ENCODE measurements at places on chromosomes 1 and 21.

DNA sequence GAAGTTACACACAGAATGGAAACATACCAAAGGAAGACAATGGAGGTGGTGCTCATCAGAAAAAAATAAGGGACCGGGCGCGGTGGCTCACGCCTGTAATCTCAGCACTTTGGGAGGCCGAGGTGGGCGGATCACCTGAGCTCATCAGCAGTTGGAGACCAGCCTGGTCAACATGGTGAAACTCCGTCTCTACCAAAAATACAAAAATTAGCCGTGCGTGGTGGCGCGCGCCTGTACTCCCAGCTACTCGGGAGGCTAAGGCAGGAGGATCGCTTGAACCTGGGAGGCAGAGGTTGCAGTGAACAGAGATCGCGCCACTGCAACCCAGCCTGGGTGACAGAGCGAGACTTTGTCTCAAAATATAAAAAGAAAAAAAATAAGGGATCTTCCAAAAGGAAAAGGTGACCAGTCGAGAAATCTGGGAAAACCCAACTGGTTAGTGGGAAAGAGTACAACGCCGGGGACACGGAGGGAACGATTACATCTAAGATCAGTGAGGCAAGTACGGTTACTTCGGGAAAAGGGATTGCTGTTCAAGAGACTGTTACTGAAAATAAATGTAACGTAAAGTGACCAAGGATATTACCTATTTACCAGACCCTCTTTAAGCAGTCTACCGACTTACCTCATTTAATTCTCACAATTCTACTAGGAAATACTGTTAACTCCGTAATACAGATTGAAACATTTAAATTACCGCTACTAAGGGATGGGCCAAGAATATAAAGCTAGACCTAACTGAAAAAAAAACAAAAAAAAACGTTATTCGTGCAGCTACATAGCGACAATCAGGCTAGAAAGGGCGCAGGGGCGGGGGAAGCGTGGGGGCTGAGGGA, 822 bp downstream of the CCT3 start:
- DNase-seq: no peak

DNA sequence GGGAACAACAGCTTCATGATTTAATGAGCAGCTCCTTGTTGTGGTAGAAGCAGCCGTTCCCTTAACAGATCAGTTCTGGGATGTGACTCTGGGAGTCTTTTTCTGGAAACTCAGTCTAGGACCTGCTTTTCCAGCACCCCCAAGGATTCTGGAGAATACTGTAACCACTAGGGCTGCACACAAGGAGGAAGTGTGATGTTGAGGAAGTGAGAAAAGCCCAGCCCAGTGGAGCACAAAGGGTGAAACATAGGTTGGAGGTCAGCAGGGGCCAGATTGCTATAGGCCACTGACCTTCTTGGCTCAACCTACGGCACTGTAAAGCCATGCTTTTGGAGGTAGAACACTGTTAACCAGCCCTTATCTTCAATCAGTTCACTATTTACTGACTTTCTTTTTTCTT, 10.1 kb upstream of the PLA2G5 start:
- DNase-seq: no peak

DNA sequence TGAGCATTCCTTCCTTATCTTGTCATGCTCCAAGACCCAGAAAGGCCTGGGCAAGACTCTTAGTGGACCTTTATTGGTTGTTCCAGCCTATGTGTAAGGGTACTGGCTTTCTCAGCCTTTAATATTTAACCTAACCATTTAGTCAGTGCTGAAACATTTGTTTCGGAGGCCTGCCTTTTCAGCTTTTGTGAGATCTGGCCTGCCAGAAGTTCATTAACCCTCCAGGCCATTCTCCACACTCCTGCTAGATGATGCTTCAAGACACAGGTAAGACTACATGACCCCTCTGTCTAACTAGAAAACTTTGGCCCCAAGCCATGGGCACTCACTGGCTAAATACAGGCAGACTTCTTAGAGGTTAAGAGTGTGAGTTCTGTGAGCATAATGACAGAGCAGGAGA, 138.4 kb upstream of the ZP4 start:
- no peak for DNase-seq

GRCh38 chr1:227343727-227344551, 25.6 kb upstream of the CDC42BPA start:
- DNase-seq: no peak

DNA sequence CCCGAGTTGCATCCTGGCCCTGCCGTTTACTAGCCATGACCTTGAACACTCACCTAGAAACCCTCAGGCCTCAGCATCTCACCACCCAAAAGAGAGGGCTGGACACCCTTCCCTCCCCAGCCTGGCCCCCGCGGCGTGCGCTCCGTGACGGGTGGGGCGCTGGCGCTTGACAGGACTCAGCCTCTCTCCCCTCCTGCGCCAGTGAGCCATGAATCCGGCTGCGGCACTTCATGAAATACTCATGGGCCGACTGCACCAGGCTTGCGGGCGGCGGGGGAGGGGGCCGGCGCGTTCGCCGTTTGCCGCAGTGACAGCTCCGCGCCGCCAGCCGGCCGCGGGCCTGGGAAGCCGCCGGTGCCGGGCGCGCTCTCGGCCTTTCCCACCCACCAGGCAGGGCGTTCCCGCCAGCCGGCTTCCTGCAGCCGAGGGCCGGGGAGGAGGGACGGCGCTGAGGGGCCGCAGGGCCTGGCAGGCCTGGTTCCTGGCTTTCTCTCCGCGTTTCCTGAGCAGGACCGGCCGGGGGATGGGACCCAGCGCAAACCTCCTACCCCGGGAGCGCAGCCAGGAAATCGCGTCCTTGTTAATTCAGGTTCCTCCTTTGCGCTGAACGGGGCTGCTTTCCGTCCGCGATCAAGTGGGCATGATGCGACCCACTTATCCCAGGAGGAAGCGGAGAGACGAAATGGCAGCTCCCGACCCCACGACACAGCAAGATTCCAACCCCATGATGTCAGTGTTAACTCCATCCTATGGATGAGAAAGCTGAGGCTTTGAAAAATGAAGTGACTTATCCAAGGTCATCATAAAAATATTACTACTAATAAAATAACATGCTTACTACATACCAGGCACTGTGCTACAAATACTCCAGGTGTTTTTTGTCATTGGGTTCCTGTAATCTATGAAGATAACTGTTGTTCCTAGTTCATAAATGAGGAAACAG, 9.1 kb upstream of the LUZP1 start:
- peak; percentile 52 for DNase-seq

DNA sequence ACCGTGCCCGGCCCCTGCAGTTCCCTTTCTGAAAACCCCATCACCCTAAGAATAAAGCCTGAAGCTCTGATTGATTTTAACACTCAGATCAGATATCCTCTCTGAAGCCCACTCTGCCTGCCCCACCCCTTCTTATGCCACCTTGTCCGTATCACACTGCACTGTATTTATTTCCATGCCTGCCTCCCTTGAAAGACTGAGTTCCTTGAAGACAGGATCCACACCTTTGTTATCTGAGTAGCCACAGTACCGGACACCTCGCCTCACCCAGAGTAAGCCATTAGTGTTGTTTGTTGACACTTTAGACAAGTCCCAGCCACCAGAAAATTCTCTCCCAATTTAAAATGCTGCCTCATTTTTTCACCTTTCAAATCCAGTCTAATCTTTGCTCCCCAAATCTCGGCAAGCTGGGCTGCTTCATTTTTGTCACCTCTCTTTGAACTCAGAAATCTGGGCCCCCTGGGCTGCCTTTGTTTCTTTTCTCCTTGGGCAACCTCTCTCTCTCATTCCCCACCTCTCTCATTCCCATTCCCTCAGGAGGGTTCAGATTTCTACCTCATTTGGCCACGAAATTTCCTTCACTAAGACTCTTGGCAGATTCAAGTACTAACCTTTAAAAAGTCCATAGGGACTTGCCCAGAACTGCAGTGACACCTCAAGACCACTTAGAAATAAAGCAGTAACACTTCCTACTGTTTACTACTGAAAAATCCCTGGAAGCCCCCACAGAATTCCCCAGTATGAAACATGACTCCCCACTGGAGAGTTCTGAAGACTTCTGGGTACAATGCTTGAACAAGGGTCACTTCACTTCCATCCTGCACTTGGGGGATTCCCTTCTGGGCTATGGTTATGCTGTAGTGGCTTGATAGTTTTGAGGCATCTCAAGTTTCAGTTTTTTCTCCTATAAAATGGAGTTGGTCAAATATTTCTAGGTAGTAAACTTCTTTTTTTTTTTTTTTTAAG, 8.7 kb upstream of the PPP1R15B start:
- DNase-seq: no peak

DNA sequence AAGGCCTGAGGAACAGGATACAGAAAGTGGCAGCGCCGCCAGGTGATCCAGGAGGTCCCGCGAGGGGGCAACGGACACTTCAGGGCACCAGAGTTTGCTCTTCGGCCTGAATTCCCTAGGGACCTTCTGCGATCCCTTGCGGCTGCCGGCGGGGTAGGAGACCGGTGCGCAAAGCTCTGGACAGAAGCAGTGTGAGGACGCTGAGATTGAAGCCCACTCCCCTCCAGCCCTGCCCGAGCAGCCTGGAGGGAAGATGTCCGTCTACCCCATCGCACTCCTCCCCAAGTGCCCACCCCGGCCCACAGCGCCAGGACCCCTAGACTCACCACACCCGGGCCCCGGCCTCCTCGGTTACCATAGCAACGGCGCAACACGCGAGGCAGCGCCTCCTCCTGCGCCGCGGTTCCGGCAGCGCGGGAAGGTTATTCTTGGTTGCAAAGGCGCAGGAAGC, at the start of gene ANKRD45:
ANKRD45 (minus strand) TSS at position 361 of the 451 bp plus-strand sequence. CDS start 10,433 bp downstream, outside the sequence.
- DNase-seq: no peak

DNA sequence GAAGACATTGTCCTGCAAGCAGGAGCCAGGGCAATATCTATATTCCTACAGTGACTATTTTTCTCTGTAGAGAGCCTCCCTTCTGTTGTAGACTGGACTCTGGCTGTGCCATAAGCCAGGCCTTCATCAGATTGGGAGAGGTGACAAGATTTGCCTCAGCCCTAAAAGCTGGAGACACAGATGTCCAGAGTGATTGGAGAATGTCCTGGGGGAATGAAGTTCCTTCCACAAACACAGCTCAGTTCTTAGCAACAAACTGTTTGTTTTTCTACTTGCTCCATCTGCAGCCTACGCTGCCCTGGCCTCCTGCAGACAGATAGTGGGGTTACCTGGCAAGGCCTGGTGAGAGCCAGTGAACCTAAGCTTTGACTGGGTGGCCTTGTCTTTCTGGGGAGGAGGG, 29.9 kb upstream of the SNX27 start:
- no peak for DNase-seq

DNA sequence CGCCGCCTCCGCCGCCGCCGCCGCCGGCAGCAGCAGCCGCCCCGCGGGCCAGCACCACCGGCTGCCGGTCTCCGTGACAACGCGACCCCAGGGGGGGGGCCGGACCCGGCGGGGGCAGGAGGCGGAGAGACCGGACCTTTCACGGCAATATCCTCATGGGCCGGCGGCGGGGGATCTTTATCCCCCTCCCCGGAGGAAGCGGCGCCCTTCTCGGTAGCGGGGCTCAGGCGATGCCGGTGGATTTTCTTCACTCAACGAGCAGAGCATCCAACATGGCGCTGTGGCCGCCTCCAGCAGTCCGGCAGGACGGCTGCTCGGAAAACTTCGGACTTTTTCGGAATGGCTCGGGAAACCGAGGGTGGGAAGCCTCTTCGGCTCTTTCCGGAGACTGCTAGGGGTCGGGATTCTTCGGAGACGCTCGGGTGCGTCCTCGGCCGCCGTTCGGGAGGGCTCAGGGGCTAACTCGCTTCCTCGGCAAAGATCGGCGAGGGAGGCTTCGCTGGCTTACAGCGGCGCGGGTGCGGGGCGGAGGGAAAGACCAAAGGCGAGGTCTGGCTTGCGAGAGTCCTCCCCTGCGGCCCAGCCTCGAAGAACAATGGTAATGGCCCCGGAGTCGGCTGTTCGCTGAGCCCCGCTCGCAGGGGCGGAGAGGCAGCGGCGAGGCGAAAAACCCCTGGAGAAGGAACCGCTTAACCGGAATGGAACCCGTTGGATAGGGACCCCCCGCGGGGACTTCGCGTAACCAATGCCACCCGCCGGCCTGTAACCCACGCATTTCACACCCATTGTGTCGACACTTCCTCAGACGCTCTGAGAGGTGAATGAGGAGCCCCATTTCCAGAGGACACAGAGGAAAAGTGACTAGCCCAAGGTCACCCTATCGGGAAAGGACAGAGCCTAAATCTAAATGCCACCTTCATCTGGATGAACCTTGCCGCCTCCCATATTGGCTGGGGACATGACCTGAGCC, at the start of gene EIF4G3:
EIF4G3 (minus strand) TSS at position 312 of the 970 bp plus-strand sequence. CDS start 174,155 bp downstream, outside the sequence.
- peak; percentile 100 for DNase-seq

- DNase-seq: no peak
These were observed 240.2 kb downstream of the AJAP1 start for GRCh38 chr1:4894566-4894965.

DNA sequence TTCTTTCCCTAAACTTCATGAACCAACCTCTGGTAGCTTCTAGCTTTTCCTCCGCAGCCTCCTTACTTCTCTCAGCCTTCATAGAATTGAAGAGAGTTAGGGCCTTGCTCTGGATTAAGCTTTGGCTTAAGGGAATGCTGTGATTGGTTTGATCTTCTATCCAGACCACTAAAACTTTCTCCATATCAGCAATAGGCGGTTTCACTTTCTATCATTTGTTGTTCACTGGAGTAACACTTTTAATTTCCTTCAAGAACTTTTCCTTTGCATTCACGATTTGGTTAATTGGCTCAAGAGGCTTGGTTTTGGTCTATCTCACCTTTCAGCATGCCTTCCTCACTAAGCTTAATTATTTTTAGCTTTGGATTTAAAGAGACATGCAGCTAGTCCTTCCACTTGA, 5.1 kb downstream of the URB2 start:
- no peak for DNase-seq

- DNase-seq: no peak
These were observed 243 bp downstream of the C1orf21 start for GRCh38 chr1:184387069-184387475.

- DNase-seq: no peak
These were observed 100.1 kb upstream of the SLC2A1 start for GRCh38 chr1:43058545-43059360.

GRCh38 chr1:167545349-167545748, 8.2 kb downstream of the CREG1 start:
- no peak for DNase-seq

DNA sequence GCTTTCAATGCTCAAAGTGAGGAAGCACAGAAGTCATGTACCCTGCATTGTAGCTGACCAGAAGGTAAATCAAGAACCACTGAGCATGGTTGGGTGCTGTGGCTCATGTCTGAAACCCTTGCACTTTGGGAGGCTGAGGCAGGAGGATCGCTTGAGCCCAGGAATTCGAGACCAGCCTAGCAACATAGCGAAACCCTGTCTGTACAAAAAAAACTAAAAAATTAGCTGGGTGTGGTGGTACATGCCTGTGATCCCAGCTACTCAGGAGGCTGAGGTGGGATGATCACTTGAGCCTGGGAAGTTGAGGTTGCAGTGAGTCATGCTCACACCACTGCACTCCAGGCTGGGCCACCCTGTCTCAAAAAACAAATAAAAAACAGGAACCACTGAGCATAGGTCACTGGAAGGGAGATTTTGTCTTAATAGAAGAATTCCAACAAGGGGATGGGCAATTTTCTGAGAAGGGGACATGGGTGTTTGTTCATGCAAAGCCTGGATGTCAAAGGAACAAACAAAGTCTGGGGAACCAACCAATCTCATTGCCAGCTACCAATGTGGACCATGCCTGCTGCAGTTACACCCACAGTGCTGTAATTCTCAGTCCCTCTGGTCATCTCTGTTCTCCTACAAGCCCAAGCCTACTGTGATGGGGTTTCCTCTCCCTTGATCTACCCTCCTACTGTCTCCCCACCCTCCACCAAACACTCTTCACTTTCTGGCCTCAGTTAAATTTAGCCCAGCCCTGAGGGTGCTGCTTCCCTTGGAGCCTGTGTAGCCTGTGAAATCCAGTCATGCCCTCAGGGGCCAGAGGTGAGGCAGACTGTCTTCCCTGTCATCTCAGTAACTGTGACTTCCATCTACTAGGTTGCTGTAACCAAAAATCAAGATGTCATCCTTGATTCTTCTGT, 47.9 kb downstream of the ELF3 start:
- no peak for DNase-seq

GRCh38 chr1:153638261-153638660, 4.4 kb downstream of the CHTOP start:
- DNase-seq: no peak

Data from stimulated activated CD4-positive, alpha-beta T cell treated with anti-CD3 and anti-CD28 coated beads, Interleukin-4, amount 100 ng/mL, for 1 hour (primary cell).